Left colon (tissue), 2 donors: ENCODE measurements at places on chromosomes 4 and X. TPM values are rescaled to one million over a fixed set of nuclear protein-coding genes. Genes with fewer than 3 reads are reported as not detected.

The TMEM35A gene
- 0.76 TPM for total RNA-seq

The SMR3A gene
- total RNA-seq, result not detected

The UGDH gene
- total RNA-seq, result 303 TPM

The KDM5C gene
- 110 TPM for total RNA-seq

The UNC5C gene
- total RNA-seq, result 4.0 TPM

The XPNPEP2 gene
- 22.6 TPM for total RNA-seq

The BANK1 gene
- 1.3 TPM for total RNA-seq

The CT55 gene
- total RNA-seq, result not detected

The FGF2 gene
- total RNA-seq, result 4.1 TPM

The ARHGEF6 gene
- 2.1 TPM for total RNA-seq

The SPOCK3 gene
- total RNA-seq, result 0.47 TPM

The TMEM271 gene
- not detected for total RNA-seq

The TRIML1 gene
- total RNA-seq, result not detected

DNA sequence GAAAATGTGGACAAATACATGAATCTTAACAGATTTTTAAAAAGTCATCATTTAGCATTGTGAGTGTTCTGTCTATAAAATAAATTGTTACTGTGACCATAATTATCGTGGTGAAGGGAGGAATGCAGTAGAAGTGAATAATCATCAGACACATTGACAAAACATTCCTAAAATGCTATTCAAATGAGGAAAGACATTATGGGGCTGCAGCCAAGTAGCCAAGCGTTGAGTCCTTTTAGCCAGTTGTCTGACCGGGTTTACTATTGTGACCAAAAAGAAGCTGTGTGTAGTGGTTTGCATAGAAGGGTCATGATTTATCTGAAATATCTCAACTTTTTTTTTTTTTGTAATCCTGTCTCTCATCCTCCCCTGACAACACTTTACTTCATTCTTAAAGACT is 19.5 kb downstream of the WWC2 start:
- no peak for DNase-seq

- DNase-seq, result no peak
These were observed 219.4 kb downstream of the SLC4A4 start for GRCh38 chr4:71558248-71558647.

DNA sequence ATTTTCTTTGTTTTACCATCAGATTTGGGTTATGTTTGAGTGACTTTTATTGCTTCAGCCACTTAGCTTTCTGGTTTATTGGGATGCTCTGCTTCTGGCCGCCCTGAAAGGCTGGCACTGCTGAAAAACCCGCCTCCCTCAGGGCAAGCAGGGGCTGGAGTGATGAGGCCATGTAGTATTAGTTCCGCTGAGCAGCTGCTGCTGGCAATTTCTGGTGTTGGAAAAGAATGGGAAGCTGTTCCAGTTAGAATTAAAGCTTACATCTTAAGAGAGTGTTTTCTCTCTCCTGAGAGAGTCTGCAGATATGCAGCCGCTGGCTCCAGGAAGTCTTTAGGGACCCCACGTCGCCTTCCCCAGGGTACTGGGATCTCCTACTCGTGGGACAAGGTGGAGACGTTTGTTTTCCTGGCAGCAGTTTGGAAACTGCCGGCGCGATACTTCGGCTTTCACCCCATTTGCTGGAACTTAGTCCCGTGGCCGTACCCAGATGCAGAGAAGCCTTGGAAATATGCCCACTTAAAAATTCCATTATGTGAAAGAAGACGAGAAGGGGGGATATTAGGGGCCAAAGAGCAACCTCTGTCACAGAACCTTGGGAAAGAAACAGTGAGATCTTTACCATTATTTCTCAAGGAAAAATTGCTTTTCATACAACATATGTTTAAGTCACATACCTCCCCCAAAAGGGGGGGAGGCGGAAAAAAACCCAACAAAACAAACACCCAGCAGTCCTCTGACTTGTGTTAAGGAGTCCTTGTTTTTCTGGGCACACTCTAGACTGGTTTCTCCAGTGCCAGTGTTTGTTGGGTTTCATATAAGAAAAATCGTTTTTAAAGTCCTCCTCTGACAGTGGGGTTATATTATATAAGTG is 72.6 kb downstream of the TMEM131L start:
- no peak for DNase-seq

- no peak for DNase-seq
These were observed 256.1 kb upstream of the PITX2 start for GRCh38 chr4:110878956-110879355.

DNA sequence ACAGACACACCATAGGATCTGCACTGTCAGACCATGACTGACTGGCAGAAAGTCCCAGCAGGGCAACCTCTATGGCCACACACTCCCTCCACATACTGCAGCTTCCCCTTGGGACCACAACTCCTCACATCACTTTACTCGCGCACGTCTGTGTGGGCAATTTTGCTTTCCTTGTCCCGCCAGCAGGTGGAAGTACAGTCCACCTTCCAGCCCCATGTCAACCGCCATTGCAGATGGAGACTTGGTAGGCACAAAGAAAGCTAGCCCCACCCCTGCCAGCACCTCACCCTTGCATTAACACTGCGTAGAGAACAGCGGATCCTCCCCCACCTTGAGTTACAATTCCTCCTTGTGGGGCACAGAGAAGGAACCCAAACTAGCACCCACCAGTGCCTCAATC is 74.4 kb upstream of the NAP1L2 start:
- DNase-seq, result no peak

DNA sequence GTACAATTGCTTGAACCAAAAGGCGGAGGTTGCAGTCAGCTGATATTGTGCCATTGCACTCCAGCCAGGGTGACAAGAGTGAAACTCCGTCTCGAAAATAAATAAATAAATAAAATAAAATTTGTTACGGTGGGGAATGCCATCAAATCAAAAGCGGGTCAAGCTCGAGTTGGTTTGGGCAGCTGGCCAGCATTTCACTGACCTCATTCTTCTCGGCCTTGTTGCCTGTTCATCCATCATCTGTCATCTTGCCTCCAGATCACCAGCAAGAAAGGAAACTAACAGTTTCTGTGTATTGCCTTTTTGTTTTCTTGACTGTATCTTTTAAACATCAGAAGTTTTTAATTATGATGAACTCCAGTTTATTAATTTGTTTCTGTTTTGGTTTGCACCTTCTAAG is 31.5 kb upstream of the KLHL2 start:
- DNase-seq, result no peak

DNA sequence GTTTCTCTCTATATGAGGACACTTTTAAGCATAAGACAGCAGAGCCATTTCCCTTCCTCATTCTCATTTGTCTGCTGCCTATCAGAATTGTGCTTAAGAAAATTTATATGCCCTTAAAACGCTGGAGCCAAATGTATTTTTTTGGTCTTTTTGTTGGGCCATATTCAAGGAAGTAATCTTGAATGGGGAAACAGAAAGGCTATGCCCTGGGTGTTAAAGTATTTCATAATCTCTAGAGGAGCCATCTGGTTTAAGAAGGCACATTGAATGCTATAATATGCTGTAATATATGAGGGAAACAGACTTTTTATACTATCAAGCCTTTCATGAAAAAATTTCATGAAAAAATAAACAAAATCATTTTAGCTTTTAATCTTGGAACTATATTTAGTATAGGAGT is 4.3 kb downstream of the DMD start:
- no peak for DNase-seq

DNA sequence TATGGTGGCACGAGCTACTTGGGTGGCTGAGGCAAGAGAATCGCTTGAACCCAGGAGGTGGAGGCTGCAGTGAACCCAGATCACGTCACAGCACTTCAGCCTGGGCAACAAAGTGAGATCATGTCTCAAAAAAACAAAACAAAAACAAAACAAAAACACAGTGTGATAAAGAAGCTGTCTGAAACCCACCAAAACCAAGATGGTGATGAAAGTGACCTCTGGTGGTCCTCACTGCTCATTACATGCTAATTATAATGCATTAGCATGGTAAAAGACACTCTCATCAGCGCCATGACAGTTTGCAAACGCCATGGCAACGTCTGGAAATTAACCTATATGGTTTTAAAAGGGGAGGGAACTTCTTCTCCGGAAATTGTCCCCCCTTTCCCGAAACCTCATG is 29.4 kb upstream of the OPHN1 start:
- DNase-seq, result no peak

- DNase-seq, result no peak
These were observed 32.8 kb downstream of the STBD1 start for GRCh38 chr4:76339364-76339763.

- DNase-seq, result no peak
These were observed 89.4 kb upstream of the TLL1 start for GRCh38 chr4:165783626-165784025.

DNA sequence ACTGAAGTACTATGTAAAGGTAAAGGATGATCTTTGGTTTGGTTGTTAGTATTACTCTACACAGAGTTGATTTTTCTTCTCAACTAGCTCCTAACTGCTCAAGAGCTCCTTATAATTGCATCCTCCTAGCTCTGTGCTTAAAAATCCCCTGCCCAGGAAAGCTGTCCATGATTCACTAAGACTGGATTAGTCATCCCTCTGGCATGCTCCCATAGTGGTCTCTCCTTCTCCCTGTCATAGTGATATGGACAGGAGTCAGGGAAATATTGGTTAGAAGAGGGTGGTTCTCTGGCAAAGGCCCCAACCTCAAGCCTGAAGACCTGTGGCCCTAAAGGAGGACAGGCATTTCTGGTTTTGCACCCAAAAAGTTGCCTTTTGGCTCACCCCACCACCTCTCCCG is 242.3 kb upstream of the KCNIP4 start:
- no peak for DNase-seq

DNA sequence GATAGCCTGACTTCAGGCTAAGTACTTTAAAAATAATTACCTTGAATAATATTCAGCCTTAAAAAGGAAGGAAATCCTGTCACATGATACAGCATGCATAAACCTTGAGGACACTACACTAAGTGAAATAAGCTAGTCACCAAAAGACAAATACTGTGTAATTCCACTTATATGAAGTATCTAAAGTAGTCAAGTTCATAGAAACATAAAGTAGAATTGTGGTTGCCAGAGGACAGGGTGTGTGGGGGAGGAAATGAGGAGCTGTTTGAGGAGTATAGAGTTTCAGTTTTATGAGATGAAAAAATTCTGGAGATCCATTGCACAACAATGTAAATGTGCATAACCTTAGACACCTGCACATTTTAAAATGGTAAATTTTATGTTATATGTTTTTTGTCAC is 5.6 kb upstream of the STPG2 start:
- DNase-seq, result no peak

DNA sequence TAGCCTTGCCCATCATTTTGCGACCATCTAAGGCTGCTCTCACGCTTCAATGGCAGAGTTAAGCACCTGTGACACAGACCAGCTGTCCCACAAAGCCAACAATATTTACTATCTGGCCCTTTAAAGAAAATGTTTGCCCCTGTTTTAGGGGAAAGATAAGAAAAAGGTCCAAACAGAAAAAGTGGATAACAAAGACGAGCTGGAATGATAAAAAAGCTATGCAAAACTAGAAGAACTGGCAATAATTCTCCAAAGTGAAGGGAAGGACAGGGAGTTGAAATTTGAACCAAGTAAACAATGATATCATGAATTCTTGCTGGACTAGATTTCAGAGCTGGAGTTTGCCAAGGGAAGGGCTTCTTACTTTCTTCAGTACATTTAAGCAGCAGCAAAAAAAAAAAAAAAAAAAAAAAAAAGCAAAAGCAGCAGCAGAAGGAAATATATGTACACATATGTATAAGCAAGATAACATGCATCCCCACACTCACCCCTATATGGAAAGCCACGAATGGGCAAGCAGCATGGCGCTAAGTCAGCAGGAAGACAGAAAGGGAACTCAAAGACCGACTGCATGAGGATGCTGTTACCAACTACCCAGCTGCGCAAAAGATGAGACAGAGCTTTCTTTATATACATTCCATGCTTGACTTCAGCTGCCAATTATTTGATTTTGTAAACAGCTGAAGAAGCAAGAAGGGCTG is 12.5 kb downstream of the TRAPPC2 start:
- no peak for DNase-seq

DNA sequence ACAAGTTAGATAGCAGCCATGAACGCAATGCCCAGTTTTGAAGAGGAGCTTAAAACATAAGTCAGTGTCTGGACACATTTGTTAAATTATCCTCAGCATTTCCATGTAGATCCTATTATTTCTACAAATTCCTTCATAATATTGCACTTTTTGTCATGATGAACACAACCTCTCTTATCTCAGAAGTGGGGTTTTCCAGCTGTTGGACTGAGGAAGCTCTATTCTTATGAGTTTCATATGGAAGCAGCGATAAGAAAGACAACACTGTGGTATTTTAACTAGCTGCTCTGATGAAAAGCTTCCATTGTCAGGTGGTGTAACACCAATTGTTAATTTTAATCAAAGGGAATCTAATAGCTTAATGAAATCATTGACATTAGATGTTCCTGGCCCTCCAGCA is 308.7 kb downstream of the GBA3 start:
- DNase-seq, result no peak

DNA sequence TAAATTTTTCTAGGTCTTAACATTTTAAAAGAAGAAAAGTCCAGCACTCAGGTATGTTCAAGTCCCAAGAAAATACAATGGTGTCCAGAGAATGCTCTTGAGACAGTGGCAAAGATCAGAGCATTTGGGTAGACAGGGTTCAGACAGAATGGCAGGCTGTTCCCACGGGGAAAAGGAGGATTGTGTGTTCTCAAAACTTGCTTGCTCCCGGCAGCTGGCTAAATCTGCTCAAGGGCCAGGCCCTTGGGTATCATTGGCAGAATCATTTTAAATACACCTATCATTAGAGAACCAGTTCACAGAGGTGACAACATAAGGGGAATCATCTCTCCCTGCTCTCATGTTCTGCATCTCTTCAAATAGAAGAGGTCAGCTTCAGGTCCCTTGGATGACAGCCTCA is 456.3 kb downstream of the DTHD1 start:
- DNase-seq, result no peak

DNA sequence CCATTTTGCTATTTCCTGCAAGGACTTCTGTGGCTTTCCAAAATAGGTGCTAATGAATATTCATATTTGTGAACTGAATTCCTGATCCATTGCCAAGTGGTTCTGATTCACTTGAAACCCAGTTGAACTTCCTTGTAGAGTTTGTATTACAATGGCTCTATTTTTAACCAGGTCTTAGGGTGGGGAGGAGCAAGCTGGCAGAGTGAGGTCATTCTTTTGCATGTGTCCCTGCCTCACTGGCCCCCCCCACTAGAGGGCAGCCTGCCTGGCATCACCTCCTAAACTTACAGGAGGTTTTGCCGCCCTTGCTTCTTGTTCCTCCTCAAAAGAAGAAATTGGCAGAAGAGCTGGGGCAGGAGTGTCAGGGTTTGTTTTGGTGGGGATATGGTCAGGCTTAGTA is 10.5 kb downstream of the PTTG2 start:
- peak; percentile 84 for DNase-seq

DNA sequence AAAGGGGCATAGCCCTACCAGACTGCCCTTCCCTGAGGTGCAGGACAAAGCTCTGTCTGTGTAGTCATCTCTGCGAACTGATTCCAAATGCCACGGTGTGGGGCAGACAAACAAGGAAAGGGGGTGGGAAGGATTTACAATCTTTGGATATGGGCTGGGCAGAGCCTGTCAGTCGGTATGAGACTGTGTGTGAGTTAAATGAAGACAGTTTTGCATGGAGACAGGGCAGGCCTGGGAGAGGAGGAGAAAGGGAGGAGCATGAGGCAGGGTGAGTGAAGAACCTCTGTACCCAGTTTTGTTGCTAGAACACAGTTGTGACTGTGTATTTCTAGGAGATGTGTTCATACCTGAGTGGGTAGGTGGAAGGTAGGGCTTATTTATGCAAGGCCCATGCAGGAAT is 59.4 kb upstream of the MSN start:
- DNase-seq, result no peak
